CD4-positive, CD25-positive, alpha-beta regulatory T cell (primary cell): ENCODE measurements at places on chromosomes 3 and 15. TPM values are rescaled to one million over a fixed set of nuclear protein-coding genes. Genes with fewer than 3 reads are reported as not detected.

DNA sequence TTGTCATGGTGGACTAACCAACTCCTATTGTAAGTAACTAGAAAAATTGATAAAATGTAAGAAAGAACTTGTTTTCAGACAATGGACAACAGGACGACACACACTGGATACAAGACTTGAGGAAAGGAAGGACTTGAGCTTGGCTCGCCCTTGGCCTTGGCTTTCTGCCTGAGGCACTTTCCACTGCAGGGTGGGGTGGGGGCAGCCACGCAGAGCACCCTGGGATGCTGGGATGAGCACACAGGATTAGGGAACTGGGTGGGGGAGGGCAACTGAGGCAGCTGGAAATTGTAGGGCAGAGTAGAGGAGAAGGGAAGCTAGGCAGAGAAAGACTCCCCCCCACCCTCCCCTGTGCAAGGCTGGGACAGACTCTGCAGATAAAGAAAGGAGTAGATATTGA is 25.5 kb upstream of the HHATL start:
- no peak overlapping the region for H3K4me3 ChIP-seq
- DNase-seq: no peak
- H3K36me3 ChIP-seq: no peaks in the 10 kb centered on the region
- H3K27me3 ChIP-seq: no peaks in the 10 kb centered on the region
- H3K4me1 ChIP-seq: no peaks in the 10 kb centered on the region
- H3K27ac ChIP-seq: no peak overlapping the region

- no peak for DNase-seq
- H3K36me3 ChIP-seq: no peaks in the 10 kb centered on the region
- no peak overlapping the region for H3K27ac ChIP-seq
- H3K27me3 ChIP-seq: peaks cover 3% of the 10 kb centered on the region
Measured at GRCh38 chr3:99686469-99686868, 48.1 kb downstream of the COL8A1 start.

The CMTM8 gene
- 6.0 TPM for total RNA-seq

DNA sequence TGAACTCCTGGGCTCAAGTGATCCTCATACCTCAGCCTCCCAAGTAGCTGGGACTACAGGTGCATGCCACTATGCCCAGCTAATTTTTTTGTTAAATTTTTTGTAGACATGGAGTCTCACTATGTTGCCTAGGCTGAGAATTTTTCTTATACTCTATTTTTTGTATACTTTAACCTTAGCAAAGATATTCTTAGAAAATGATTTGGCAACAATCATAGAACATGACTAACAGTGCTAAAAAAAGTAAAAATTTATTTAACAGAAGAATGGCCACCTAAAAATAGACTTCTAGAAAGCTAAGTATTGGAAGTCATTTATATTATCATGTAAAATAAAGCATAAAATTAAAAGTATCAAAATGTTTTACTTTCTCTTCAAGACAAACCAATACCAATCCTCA is 322.3 kb downstream of the PLCL2 start:
- H3K36me3 ChIP-seq: peaks cover 16% of the 10 kb centered on the region
- no peak overlapping the region for H3K4me3 ChIP-seq
- H3K27me3 ChIP-seq: no peaks in the 10 kb centered on the region
- no peak for DNase-seq
- no peak overlapping the region for H3K27ac ChIP-seq

GRCh38 chr15:95911570-95912279 is 418.8 kb upstream of the NR2F2 start:
- no peaks in the 10 kb centered on the region for H3K36me3 ChIP-seq
- no peak overlapping the region for H3K4me3 ChIP-seq
- H3K27ac ChIP-seq: no peak overlapping the region
- no peak for DNase-seq

- no peak overlapping the region for H3K27ac ChIP-seq
- H3K4me1 ChIP-seq: no peaks in the 10 kb centered on the region
- no peak overlapping the region for H3K4me3 ChIP-seq
- no peaks in the 10 kb centered on the region for H3K27me3 ChIP-seq
- no peak for DNase-seq
Measured at GRCh38 chr3:194512895-194513601, 26.2 kb upstream of the ATP13A3 start.

The WDR93 gene
- not detected for total RNA-seq

The COL6A5 gene
- total RNA-seq: not detected

GRCh38 chr15:63221346-63221745 is 31.9 kb downstream of the RAB8B start:
- peaks cover 33% of the 10 kb centered on the region for H3K36me3 ChIP-seq
- H3K27me3 ChIP-seq: no peaks in the 10 kb centered on the region
- H3K4me1 ChIP-seq: peaks cover 17% of the 10 kb centered on the region
- no peak overlapping the region for H3K4me3 ChIP-seq
- H3K27ac ChIP-seq: no peak overlapping the region

- no peak overlapping the region for H3K4me3 ChIP-seq
- no peak for DNase-seq
- H3K27me3 ChIP-seq: no peaks in the 10 kb centered on the region
Measured at GRCh38 chr3:128870347-128870746, 9.1 kb upstream of the ACAD9 start.

DNA sequence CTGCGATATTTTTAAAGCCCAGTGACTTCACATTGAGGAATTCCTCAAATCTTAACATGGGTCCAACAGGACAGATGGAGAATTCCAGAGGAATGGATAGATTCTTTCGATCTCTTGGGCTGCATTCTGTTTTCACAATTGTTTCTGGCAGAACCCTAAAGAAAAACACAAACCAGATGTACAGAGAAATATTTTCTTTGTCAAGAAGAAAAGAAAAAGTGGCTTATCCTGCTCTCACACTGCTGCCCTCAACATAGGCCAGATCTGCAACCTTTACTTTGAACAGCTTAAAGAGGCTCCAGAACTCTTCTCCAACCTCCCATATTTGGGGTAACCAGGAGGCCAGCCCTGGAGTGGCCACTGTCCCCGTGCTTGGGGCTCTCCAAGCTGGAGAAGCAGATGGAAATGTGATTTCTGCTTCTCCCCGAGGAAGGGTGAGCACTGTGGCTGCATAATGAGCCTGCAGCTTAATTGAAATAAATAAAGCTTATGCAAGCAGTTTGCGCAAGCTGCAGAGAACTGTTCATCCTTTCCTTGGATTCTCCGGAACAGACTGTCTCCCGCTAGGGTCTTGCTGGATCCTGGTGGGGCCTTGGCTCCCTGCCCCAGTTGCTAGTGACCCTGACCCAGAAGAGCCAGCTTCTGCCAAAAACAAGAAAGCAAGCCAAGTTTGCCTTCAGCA is 453.2 kb upstream of the PROK2 start:
- H3K27ac ChIP-seq: no peak overlapping the region
- H3K36me3 ChIP-seq: no peaks in the 10 kb centered on the region
- H3K4me3 ChIP-seq: no peak overlapping the region
- no peak for DNase-seq
- peaks cover 3% of the 10 kb centered on the region for H3K27me3 ChIP-seq
